ENCODE measurements at places on chromosomes 5 and 9. TPM values are rescaled to one million over a fixed set of nuclear protein-coding genes. Genes with fewer than 3 reads are reported as not detected.
A peak's percentile ranks its signal among the peaks of the same experiment; 100 is the strongest.

DNA sequence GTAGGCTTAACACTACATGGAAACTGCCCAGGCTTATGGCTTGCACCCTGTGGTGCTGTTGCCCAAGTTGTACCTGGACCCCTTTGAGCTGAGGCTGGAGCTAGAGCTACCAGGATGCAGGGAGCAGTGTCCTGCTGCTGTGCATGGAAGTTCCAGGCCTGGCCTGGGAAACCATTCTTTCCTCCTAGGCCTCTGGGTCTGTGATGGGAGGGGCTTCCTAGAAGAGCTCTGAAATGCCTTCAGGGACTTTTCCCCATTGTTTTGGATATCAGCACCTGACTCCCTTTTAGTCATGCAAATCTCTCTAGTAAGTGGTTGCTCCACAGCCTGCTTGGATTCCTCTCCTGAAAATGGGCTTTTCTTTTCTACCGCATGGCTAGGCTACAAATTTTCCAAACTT, 7.9 kb upstream of the HRH2 start:
- no peak for DNase-seq

- DNase-seq: no peak
Measured at GRCh38 chr9:138072161-138072842, 194.7 kb downstream of the CACNA1B start.

DNA sequence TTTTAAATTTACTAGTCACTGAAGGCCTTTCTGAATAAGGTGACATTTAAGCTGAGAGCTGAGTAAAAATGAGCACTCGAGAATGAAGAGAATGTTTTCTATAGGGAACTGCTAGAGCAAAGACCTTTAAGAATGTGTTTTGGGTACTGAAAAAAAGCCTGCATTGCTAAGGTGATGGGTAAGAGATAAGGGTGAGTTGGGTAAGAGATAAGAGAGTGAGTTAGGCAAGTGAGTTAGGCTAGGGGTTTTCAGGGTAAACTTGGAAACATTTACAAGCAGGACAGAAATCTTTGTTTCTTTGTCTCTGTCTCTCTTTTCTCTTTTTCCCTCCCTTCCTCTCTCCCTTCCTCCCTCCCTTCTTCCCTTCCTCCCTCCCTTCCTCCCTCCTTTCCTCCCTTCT, 5.6 kb downstream of the RAD23B start:
- no peak for DNase-seq

DNA sequence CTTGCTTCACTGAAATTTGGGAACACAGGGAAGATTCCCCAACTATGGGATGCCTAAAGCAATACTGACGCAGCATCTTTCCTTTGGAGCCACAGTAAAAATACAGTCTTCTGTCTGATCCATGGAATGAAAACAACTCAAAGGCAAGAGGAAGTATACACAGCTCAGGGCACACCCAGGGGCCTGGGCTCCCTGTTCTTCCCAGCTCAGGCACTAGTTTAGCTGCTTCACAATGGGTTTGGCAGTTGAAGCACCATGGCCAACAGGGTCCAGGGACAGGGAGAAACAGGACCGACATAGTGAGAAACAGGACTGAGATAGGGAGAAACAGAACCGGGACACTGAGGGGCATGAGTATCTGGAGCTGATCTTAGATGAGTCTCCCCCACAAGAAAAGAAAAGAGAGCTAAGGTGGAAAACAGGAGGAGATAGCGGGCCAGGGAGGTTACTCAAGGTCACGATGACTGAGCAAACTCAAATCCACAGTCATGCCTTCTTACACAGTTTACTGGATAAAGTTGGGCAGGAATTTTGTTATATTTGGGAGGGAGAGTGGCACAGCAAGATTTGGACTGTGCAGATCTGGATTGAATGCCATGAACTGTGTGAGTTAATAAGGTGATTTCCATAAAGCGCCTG, 198.8 kb downstream of the SMARCA2 start:
- no peak for DNase-seq

DNA sequence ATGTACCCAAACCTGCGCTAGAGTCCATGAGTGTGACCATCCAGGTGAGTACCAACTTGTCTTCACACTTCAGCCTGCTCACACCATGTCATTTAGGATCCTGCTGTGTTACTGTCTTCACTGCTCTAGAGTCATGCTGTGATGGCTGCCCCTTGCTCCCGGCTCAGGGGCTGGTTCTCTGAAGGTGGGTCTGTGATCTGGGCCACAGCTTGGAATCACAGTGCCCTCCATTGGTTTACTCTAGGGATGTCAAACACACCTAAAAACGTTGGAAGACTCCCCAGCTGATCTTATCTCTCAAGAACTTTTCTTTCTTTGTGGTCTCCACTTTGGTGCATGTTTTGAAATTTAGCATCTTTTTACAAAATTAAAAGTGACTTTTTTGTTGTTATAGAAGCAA, 53.8 kb downstream of the NFX1 start:
- peak; percentile 48 for DNase-seq

DNA sequence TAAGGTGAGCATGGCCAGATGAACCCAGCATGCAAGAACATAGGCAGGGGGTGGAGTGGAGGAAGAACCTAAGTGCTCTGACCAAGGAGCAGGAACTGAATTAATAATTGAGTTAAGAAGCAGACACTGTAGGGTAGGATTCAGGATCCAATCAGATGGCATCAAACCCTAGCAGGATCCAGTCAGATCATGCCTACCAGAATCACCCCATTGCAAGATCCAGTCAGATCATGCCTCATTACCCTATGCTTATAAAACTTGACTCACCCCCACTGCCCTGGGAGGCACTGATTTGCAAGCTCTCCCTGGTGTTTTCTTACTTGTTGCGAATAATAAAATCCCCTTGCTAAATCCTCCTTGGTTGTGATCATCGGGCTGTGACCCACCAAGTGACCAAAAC, 19.7 kb downstream of the TUSC1 start:
- DNase-seq: no peak

DNA sequence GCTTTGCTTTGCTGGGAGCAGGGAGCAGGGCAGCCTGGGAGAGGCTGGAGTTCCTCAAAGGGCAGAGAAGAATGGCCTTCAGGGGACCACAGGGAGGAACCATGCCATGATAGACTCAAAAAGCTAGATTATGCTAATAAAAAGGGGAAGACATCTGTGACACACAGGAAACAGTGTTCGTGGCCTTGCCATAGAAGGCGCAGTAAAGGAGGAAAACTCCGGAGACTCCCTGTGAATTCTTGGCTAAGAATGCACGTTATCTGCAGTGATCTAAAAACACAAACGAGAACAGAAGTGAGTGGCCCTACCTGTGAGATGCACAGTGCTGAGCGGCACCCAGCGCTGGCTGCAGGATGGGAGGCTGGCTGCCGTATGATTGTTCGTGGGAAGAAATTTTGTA, 15.9 kb upstream of the LTC4S start:
- DNase-seq: no peak

- DNase-seq: no peak
Measured at GRCh38 chr9:100088202-100088601, 10.6 kb downstream of the ERP44 start.

DNA sequence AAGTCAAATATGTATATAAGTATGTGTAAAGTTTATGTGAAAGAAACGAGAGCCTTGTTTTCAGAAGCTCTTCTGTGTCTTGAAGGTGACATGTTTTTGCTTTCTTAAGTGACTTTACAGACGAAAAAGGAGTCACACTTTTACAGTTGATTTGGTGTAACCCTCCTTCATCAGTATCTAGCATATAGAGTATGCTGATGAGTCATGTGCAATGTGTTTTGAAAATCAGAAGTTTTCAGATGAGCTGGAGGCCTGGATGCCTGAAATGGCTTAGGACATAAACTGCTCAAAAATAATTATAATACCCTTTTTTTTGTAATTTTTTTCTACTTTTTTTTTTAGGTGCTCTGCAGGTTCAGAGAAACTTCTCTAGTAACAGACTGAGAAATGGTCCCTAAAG, 209.5 kb downstream of the CD180 start:
- DNase-seq: no peak

DNA sequence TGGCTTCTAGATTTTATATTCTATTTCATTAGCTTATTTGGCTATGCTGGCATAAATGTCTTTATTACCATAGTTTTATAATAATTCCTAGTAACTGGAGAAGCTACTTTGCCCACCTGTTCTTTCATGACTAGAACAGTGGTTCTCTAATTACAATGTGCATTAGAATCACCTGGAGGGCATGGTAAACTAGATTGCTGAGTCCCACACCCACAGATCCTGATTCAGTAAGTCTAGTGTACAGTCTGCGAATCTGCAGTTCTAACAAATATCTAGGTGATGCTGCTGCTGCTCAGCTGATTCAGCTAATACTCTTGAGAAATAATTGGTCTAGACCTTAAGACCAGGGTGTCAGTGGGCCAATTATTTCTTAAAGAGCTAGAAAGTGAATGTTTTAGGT, 35.5 kb downstream of the RNF38 start:
- no peak for DNase-seq

GRCh38 chr5:39441838-39442237, 17.1 kb upstream of the DAB2 start:
- DNase-seq: no peak

GRCh38 chr9:15346837-15347236, 39.8 kb upstream of the TTC39B start:
- DNase-seq: no peak

DNA sequence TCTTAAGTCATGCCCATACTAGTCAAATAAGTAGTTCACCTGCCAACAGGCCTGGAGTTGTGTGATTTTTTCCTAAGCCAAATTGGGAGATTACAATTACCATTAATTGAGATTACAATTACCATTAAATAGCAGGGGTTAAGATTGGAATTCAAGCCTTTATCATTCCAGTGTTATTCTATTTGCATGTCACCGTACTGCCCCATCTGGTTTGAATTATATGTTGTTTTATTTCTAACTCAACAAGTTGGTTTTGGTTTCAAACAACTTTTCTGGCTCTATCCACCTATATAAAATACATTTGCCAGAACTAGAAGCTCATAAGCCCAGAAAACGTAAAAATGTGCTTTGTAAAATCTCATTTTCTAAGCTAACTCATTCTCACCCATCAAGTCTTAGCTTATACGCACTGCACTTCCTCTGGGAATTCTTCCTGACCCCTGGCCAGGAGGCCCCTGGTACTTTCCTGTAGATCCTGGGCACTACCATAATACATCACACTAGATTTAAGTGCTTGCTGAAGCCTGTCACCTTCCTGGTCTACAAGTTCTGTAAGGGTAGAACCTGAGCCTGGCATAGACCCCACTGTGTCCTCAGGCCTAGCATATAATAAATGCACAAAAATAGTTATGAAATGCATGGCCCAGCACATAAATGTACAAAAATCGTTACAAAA, 242.0 kb upstream of the TRPM3 start:
- no peak for DNase-seq

- no peak for DNase-seq
Measured at GRCh38 chr5:88518131-88519016, 249.7 kb upstream of the TMEM161B start.

DNA sequence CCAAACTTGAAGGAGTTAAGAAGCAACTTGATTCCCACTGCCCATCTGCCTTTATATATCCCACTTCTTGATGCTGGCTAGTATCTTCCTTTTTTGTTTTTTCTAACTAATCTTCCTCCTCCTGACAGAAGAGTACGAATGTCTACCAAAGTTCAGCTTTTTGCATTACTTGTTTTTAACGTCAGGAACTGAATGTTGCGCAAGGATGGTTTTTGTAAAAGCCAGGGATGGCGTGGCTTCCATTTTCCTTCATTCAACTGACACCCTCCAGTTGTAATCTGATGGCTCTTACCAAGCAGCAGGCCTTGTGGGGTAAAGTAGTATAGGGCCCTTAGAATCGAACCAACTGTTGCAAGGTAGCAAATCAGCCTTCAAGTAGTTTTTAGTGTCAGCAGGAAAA, 70.8 kb upstream of the GPR151 start:
- DNase-seq: no peak

- no peak for DNase-seq
Measured at GRCh38 chr5:54090495-54091120, 219.8 kb downstream of the ARL15 start.

- DNase-seq: no peak
Measured at GRCh38 chr5:134493461-134494055, 31.9 kb upstream of the JADE2 start.

DNA sequence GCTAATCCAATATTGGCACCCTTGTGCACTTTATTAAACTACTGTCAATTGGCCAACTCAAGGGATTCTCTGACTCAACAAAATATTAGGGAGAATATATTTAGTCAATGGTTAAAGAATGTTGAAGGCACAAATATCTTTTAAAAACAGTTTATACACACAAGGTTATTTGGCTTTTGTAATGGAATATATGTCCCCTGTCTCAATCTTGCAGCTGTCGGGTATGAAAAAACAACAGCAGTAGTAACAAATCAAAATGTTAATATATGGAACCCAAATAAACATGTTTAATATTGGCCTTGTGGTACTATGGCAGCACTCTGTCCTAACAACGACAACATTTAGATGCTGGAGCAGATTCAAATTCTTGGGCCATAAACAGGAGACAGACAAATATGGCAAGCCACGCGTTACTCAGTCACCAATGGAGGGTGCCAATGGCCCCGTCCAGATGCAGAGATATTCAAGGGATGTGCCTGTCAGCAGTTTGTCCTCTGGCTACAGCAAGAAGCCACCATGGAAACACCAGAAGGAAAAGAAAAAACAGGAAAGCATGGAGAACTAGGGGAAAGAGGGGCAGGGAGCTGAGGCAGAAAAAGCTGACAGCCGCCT, 342.0 kb downstream of the NDUFS4 start:
- DNase-seq: no peak

DNA sequence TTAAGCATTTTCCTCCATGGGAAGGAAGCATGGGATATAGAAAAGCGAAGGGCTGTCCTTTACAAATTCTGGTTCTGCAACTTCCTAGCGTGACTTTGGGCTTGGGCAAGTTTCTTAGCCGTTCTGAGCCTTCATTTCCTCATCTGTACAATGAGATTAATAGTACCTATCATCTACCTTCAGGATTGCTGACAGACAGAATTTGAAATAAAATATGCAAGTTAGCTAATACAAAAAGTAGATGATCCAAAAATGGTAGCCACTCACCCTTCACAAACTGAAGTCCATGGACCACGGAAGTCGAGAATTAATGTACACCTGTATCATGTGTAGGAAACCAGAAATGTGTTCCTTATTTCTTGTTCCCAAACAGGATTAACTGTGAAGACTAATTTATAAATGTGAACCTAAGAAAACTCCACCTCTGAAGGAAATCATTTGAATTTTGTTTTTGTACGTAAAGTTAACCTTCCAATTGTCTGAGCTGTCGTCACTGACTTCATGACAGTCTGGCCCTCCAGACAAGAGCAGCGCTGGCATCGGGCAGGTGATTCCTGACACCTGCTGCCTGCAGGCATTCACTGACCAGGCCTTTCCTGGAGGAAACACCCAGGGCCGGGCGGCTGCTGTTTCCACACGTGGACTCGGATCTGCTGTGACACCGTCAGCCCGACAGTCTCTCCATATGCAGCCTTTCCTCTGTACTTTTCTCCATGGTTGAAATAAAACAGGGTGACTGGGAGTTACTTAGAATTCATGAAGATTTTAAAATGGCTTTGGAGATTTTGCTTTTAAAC, 63.4 kb downstream of the PSMB7 start:
- no peak for DNase-seq

GRCh38 chr5:30693326-30693725, 500.2 kb upstream of the CDH6 start:
- DNase-seq: no peak

- DNase-seq: no peak
Measured at GRCh38 chr9:114680259-114681001, 1.6 kb downstream of the TEX48 start.

ABO gene
- not detected for total RNA-seq

TNFSF8 gene
- total RNA-seq: not detected

ANKRD55 gene
- total RNA-seq: not detected

LMX1B gene
- 0.18 TPM for total RNA-seq

AHRR gene
- total RNA-seq: 54.9 TPM

PCDHGA8 gene
- total RNA-seq: 0.51 TPM

GM2A gene
- total RNA-seq: 28.2 TPM

HACD4 gene
- total RNA-seq: 2.4 TPM

Data from osteocyte (in vitro differentiated cells).